ENCODE measurements at places on chromosomes 2 and 18.
A peak's percentile ranks its signal among the peaks of the same experiment; 100 is the strongest.

- no peak for DNase-seq
Observed at GRCh38 chr2:26326514-26326913, 19.4 kb upstream of the SELENOI start.

GRCh38 chr2:8984855-8985254 is 18.6 kb downstream of the MBOAT2 start:
- DNase-seq, result no peak

GRCh38 chr2:10518470-10519393 is 70.6 kb upstream of the ODC1 start:
- no peak for DNase-seq

DNA sequence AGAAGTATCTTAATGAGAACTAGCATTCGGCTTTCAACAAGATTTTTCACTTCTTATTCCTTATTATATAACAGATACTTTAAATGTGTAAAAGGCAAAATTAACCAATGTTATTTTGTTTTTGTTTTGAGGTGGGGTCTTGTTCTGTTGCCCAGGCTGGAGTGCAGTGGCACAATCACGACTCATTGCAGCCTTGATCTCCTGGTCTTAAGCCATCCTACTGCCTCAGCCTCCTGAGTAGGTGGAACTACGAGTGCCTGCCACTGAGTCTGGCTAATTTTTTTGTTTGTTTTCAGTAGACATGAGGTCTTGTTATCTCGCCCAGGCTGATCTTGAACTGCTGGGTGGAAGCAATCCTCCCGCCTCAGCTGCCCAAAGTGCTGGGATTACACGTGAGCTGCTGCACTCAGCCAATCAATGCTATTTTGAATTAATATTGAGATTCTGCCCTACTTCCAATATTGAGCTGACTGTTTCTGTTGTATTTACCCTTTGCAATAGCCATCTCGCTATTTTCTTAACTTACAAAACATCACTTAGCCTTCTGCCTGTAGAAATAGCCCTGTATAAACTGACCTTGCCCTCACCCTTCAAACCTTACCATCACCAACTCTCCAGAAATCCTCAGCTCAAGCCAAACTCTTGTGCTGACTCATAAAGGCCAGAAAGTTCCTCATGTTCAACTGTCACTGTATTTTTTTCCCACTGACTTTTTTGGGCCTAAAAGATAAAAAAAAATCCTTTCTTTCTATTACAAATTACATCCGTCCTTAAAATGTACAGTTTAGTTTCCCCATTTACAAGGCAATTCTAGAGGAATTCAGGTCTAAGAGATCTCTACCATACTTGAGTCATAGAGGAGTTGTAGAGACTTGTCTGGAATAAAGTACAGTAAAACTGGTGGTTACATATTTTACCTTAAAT is 94.3 kb downstream of the OLA1 start:
- DNase-seq, result peak; percentile 42

DNA sequence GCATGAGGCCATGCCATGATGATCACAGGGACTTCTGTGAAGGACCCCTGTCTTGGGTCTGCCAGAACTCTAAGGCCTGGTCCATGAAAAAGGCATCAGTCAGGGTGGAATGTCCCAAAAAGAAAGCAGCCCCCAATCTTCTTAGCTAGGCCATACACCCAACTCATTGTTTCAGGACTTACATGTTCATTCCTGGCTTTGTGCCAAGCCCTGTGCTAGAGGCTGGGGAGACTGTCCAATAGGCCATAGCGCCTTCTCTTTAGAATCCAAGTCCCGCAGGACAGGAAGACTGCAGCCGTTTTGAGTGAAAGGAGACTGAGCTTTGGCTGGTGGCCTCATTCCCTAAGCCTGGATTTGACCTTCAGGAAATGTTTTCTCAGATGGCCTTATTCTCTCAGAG is 247.3 kb downstream of the PRKCE start:
- no peak for DNase-seq

DNA sequence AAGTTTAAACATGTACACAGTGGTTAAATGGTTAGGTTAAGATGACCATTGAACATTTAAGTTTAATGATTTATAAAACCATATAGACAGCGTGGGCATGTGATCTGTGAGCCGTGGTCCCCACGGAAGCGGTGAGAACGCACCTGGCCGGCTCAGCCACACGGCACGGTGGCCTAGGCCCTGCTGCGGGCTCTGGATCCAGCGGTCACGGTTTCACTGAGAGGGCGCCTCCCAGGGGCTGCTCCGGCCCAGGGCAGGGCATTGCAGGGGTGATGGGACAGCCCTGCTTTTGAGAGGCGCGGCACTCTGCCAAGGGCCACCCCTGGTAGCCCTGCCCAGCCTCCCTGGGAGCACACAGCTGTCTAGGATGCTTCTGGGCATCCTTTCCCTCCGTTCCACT is 124.9 kb downstream of the RGPD3 start:
- no peak for DNase-seq

- peak; percentile 89 for DNase-seq
Observed at GRCh38 chr2:43540021-43540779, 55.6 kb downstream of the THADA start.

- DNase-seq, result no peak
Observed at GRCh38 chr2:127408004-127408806, 10.0 kb upstream of the PROC start.

GRCh38 chr18:51668101-51668500 is 470.6 kb upstream of the MEX3C start:
- DNase-seq, result peak; percentile 1

GRCh38 chr2:85577386-85578242 is at the start of gene VAMP8:
TSS of gene VAMP8 (plus strand) at chr2:85577586. CDS start at chr2:85577647, 61 bp downstream.
- DNase-seq, result no peak

- no peak for DNase-seq
Observed at GRCh38 chr2:207286106-207286505, 120.4 kb upstream of the KLF7 start.

DNA sequence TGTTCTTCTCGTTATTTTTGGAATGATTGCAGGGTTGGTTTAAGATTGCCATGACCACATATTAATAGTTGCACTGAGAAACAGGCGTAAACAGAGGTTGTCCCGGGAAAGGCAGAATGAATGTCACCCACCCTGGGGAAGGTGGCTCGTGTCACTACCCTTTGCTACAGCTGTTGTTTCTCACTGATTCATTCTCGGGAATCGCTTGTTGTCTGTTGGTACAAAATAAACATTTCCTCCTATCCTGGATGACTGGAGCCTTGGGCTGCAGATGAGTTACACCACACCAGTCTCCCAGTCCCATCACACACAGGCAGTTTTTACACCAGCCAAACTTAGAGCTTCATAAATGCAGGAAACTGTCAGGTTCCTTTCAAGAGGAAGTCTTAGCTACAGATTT is 216.7 kb downstream of the GBX2 start:
- no peak for DNase-seq

GRCh38 chr2:239767021-239767905 is 257.9 kb downstream of the NDUFA10 start:
- no peak for DNase-seq

GRCh38 chr18:71442731-71443141 is 1101.4 kb downstream of the CBLN2 start:
- no peak for DNase-seq

- DNase-seq, result peak; percentile 57
Observed at GRCh38 chr2:152222975-152223637, 47.5 kb upstream of the STAM2 start.

DNA sequence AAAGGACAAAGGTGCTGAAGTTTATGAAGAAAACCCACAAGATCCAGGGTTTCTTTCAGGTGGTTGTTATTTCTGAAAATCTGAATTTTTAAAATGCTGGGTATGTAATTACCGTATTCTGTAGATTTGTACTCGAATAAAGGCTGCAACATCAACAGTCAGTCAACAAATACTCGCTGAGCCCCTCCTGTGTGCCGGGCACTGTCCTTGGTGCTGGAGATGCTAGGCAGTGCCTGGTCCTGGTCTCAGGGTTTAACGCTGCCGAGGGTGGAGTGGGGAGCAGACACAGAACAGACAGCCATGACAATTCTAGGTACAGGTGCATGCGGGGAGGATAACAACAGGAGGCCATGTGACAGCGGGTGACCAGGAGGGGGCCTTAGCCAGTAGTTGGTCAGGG is 27.2 kb upstream of the PDIA6 start:
- DNase-seq, result no peak

- no peak for DNase-seq
Observed at GRCh38 chr2:47704287-47704686, 78.7 kb upstream of the MSH6 start.

DNA sequence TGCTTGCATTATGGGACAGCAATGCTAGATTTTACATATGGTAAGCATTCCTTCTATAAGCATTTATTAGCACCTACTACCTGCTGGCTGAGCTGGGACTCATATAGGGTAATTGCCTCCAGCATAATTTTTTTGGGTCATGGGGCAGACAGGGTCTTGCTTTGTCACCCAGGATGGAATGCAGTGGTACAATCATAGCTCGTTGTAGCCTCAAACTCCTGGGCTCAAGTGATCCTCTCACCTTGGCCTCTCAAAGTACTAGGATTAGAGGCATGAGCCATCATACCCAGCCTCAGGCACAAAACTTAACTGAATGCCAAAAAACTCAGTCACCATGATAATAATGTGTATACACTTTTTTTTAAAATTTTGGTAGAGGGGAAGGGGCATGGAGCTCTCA is 35.3 kb downstream of the TMEM237 start:
- no peak for DNase-seq

DNA sequence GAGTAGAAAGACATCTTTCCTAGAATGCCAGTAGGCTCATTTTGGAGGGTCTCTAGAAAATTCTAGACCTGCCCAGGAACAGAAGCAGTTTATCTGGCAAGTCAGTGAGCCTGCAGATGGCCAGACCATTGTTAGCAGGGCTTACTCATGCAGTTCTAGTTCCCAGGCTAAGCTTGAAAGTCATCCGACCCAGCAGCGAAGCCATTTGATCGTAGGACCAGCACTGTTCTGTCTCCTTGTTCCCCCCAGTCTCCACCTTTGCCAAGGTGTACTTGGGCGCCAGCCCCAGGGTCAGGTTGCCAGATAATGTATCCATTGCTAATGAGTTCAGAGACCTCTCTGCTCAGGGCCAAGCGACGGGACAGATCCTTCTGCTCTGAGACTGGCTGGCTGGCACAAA is 70.1 kb downstream of the EPAS1 start:
- no peak for DNase-seq

DNA sequence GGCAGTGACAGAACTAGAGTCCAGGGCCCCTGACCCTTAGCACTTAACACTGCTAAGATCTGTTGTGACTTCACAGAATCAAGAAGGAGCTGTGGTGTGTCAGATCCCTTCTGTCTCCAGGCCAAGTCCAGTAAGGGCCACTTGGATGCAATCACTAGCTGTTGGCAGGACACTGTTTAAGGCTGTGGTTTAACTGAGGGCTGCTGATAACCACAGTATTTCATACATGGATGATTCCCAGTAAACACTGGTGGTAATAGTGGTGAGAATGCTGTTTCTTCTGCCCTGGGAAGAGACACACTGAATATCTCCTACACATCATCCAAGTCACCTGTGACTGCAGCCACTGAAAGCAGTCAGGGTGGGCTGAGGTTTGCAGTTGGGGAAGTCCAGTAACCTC is 77.7 kb upstream of the FBXO11 start:
- no peak for DNase-seq

DNA sequence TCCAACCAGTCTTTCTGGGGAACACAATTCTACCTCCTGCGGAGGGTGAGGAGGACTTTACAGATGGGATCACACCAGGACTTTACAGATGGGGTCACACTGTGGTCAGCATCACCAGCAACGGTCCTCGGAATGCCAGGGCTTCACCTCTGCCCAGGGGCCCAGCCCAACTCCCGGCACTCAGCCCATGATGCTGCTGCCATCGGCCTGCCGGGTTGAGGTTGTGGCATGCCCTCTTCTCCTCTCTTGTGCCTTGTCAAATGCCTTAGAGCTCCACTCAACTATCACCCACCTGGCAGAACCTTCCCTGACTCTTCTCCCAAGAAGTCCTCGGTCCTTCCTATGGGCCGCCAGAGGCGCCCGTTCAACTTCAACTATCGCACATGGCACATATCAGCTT is 166.7 kb downstream of the CTIF start:
- DNase-seq, result no peak

DNA sequence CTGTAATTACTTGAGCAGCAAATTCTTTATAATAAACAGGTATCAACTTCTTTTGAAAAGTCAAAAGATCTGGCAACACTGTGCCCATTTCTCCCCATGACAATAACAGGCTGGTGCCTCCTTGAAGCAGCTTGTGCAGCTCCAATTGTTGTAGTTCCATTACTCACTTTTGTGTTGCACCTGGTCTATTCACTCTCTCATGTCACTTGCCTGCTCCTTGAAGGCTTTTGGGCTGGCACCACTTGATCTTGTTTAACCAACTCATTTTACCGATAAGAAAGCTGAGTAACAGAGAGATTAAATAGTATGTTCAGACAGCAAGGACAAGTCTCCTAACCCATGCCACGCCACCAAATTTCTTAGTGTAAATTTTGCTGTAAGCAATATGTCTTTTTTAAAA is 314.5 kb downstream of the OSR1 start:
- DNase-seq, result no peak

- DNase-seq, result no peak
Observed at GRCh38 chr2:240452462-240453256, 17.2 kb downstream of the GPC1 start.

DNA sequence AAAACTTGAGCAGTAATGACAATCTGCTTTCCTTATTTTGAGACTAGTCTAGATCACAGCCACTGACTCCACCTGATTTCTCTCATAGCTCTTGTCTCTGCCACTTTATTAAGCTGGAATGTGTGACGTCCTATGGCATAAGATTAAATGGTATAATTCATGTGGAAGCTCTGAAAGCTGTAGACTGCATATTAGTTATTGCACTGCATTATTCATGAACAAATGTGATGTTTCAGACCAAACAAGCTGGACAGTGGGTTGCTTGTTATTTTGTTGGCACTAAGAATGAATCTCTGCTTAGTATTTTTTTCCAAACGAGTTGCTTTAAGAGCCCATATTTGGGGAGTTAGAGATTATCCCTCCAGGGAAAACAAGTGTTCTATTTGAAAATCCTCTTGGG is 1218.5 kb downstream of the SUCLG1 start:
- no peak for DNase-seq

GRCh38 chr2:95348609-95349567 is 51.7 kb downstream of the KCNIP3 start:
- DNase-seq, result no peak

- DNase-seq, result no peak
Observed at GRCh38 chr2:176140513-176141317, 10.6 kb upstream of the HOXD4 start.

DNA sequence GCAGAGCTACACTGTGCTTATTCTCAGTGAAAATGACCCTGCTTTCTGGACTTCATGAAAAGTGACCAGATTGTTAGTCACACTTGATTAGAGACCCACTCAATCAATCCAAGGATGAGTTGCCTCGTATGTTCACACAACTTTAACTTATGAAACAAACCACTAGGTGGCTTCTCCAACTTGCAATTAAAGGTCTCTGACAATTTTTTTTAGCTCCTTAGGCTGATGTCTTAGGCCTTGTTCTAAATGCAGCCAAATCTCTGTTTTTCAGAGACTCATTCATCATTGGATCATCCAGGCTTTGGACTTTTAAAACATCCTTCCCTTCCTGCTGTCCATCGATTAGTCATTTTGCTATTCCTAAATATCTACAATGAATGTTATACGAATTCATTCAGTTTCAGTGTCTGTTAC is 63.4 kb downstream of the MREG start:
- DNase-seq, result no peak
